ENCODE measurements at places on chromosomes 6 and 20. TPM values are rescaled to one million over a fixed set of nuclear protein-coding genes. Genes with fewer than 3 reads are reported as not detected.

GRCh38 chr6:47581591-47581990 is 104.0 kb downstream of the CD2AP start:
- DNase-seq: no peak

The FOXA2 gene
- not detected for total RNA-seq

DNA sequence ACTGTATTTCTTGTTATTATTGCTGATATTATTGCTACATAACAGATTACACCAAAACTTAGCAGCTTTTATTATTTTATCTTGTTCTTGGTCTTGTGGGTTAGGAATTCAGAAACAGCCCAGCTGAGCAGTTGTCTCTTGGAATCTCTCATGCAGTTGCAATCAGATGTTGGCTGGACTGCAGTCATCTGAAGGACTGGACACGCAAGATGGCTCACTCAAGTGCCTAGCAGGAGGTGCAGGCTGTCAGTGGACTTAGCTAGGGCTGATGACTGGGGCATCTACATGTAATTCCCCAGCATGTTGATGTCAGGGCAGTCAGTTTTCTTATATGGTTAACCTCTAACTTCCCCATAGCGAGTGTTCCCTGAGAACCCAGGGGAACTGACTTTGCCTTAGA is 128.6 kb upstream of the PLCB4 start:
- DNase-seq: no peak

- peak; percentile 69 for DNase-seq
Observed at GRCh38 chr20:50339466-50339901, 148.9 kb downstream of the CEBPB start.

The VEGFA gene
- 190 TPM for total RNA-seq
